ENCODE measurements at places on chromosomes 2 and 18.

DNA sequence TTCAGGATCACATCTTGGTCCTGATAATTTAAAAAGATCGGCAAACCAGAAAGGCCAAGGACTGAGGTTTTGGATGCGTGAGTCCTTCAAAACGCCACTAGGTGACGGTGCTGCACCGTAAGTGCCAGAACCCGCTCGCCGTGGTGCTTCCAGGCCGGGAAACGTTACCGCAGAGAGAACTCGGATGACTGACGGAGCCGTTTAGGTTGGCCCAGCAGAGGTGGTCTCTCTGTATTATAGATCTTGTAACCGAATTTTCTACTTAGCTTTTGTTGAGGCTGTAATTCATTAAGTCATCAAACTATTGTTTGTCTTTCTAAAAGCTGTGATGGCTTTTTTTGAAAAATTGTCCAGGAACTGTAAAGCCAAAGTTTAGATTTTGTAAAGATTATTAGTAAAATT lies 39.8 kb upstream of the ADCYAP1 start:
- DNase-seq, result peak; percentile 91

DNA sequence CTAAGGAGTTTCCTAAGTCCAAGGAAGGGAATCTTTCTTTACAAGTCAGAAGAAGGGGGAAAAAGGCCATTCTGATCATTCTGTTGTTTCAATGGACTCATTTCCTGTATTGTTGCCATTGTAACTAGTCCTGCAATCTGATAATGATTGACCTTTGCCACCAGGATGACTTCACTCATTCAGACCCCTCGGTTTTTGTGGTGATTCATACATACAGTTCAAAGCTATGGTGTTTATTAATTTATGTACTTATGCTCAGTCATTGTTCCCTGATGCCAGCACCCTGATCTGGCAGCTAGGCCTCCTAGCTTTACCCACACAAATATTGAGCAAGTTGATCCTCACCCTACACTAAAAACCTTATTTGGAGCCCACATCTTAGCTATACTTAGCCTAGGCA lies 57.6 kb upstream of the ZNF519 start:
- DNase-seq, result peak; percentile 18

DNA sequence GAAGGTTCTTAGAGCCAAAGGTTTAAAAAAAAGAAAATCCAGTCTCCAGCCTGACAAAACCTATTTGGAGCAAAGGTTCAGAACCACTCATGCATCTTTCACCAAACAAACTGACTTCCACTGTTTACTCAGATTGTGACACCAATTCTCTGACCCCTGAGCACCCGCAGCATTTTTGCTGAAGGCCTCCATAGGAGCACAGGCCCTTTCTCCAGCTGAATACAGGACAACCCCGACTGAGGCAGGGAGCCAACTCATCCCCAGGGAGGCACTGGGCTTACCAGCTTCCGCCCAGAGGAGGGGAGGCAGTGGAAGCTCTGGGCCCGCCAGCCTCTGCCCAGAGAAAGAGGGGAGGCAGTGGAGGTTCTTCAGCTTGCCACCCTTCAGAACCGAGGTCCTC lies 51.0 kb upstream of the CNGA3 start:
- no peak for DNase-seq

- DNase-seq, result peak; percentile 33
These were observed 1.8 kb downstream of the RBFA start for GRCh38 chr18:80035997-80036396.

DNA sequence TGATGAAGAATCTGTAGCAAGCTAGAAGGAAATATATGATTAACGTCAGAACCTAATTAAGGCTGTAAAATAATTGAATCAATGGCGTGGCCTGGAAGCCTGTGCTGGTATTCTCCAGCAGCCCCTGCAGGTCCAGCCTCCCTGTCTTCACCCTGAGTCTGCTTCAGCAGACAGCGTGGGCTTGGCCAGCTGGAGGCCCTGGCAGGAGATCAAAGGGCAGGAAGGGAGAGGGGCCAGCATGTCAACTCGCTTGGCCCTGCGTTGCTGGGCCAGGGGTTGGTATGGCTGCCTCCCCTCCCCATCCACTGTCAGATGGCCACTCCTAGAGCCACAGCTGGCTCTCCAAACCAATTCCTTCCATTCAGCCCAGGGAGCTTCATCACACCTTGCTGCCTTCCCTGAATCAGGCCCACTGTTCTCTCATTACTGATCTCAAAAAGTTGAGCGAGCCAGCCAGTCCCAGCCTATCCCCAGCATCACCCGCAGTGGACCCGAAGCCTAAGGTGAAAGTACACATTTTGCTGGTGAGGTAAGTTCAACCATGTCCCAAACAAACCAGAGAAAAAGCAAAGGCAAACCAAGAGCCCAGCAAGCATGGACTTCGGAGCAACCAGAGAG lies 228.4 kb upstream of the AGAP1 start:
- DNase-seq, result no peak

DNA sequence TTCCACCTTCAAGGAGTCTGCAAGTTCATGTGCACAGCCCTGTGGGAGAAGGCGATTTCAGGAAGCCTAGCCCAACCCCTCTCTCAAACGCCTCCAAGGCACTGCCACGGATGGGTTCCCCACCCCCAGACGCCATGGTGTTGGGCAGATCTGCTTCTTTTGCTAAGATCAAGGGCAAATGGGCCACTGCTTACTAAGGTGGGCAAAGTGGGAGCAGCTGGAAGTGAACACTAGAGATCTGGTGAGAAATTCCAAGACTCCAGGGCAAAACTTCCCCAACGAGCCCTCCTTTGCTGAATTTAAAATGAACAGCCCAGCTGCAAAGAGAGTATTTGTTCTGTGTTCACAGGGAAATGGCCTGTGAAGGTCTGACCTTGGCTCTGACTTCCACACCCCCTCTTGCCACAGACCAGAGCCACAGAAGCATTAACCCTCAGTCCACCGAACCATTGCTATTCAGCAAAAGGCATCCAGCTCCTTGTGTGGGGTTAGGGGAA lies 45.1 kb upstream of the ZBTB7C start:
- no peak for DNase-seq

DNA sequence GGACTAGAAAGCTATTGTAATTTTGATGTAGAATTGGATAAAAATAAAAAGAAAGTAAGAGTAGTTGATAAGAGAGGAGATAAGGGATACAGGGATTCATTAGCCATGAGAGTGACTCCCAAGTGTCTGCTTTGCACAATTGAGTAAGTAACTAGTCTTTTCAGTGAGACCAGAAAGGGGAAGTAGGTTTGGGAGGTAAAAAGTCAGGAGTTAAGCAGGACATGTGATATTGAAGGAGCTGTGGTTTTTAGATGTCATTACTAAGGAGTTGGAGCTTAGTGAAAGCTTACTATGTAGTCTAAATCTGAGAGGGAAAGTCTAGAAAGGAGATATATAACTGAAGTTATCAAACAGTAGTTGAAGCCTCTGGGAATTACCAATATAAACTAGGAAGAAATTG lies 93.4 kb downstream of the SLC5A7 start:
- DNase-seq, result peak; percentile 9

DNA sequence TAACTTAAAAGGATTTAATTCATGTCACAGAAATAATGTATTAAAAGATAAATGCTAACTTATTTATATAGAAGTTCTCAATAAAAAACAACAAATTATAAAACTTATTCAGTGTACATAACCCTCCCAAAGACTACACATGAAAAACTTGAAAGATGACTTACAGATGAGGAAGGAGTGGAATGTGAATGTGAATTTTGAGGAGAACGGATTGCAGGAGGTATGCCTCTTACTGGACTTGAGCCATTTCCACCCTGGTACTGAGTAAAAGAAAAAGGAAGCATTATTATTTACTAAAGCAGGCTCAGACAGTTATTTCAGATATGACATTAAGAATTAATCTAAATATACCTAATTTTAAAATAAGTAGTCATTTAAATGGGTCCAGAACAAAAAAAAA lies 104.4 kb downstream of the TLK1 start:
- DNase-seq, result no peak

GRCh38 chr2:237297421-237298150 lies 116.4 kb downstream of the COL6A3 start:
- no peak for DNase-seq

GRCh38 chr2:233917116-233917515 lies at the start of gene TRPM8:
TSS of gene TRPM8 (plus strand) at chr2:233917373. CDS start at chr2:233926538, 9,165 bp downstream.
- no peak for DNase-seq

GRCh38 chr2:101569886-101570520 lies 95.1 kb upstream of the RFX8 start:
- no peak for DNase-seq

DNA sequence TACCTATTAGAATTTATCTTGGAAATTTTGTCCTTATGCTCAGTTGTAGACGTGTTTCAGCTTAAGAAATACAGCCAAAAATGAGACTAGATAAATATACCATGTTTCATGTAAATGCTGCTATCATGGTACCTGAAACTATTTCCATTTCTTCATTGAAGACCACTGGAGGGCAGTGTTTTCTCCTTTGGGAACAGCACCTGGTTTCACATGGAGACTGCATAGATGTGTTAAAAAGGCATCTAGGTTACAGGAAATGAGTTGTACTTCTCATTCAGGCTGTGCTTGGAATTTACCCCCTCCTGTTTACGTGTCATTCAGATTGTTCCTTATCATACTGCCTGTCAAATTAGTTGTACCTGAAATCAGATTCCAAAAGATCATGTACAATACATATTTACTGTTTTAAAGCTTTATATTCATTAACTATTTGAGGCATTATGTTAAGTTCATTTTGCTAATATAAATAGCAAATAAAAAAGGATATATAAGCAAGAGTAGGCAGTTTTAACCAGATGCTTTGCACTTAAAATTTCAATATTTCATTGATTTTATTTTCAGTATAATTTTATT lies 57.3 kb upstream of the PSMD14 start:
- peak; percentile 78 for DNase-seq

DNA sequence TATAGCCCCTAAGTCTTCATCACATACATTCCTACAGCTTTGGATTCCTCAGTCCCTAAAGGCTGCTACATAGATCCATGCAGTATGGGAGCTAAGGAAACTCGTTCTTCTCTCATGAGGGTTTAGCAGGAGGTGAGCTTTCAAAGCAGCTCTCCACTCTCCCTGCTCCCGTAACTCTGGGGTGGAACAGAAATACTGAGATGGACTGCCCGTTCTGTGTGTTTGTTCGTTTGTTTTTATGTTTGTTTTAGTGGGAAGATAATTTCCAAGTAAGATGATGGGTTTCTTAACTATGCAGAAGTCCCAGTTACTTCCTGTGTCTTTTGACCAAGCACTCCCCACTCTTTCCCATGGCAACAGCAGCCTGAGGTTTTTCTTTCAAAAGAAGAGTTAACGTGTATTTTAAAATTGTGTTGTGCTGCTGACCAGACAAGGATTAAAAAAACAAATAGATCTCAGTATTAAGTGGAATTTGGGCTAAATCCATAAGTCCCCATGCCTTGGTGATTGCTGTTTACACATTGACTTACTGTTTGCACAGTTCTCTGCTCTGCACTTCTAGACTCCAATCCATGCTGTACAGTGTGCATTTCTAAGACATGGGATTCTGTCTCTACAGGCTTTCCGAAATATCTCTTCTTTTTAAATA lies 156.4 kb upstream of the SH3BP4 start:
- no peak for DNase-seq

DNA sequence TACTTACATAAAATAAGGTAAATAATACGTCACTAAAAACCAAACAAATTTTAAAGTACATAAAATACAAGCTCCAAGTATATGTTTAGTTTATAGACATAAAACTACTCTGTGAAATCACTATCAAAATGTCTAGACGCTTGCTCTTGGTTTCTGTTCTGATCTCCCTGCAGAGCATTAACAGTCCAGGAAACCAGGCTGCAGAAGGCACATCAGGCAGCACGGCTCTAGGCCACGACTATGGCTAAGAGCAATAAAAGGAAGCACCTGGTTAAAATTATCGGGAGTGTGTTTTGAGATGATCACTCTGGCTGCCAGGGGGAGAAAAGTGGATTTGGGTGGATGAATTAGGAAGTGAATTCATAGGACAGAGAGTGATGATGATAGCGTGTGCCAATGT lies 196.0 kb upstream of the SPHKAP start:
- DNase-seq, result no peak

GRCh38 chr2:196959734-196960338 lies 33.3 kb upstream of the PGAP1 start:
- DNase-seq, result no peak

DNA sequence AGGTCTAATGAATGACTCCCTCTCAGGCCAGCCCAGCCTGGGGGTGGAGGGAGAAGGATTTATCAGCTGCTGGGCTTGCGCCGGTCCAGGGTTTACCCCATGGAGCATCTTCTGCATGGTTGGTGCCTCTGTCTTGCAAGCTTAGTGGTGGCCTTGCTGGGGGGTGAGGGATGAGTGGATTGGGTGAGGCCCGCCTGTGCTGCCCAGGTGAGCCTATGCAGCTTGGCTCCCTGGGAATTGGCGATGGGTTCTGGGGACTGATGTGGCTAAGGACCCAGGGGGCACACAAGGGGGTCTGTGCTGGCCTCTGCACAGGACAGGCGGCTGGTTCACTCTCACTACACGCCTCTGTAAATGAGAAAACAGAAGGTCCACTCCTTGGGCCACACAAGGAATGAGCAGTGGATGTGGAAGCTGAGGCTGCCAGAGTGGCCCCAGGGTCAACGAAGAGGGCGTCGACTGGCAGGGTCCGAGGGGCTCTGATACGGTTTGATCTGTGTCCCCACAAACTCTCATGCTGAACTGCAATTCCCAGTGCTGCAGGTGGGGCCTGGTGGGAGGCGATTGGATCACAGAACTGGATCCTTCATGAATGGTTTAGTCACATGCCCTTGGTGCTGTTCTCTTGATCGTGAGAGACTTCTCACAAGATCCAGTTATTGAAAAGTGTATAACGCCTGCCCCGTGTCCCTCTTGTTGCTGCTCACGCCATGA lies 151.6 kb upstream of the HDAC4 start:
- DNase-seq, result no peak

GRCh38 chr18:78242254-78242643 lies 737.4 kb upstream of the SALL3 start:
- DNase-seq, result no peak

DNA sequence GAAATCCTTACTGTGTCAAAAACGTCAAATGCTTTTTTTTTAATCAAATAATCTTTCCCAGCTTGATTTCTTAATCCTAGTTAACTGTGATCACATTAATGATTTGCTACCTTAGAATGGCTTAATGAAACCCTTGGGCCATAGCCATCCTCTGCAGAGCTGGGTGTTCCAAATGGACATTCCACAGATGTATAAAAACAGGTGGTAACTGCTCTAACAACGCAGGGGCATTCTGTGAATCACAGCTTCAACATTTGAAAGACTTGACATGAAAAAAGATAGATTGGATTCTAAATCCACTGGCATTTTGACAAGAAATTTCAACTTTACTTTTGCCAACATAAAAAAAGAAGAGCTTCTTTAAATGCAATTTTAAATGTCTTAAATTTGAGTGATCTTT lies 69.8 kb upstream of the RASGRP3 start:
- no peak for DNase-seq
